ENCODE measurements at places on chromosomes 7 and 10.
A peak's percentile ranks its signal among the peaks of the same experiment; 100 is the strongest.

DNA sequence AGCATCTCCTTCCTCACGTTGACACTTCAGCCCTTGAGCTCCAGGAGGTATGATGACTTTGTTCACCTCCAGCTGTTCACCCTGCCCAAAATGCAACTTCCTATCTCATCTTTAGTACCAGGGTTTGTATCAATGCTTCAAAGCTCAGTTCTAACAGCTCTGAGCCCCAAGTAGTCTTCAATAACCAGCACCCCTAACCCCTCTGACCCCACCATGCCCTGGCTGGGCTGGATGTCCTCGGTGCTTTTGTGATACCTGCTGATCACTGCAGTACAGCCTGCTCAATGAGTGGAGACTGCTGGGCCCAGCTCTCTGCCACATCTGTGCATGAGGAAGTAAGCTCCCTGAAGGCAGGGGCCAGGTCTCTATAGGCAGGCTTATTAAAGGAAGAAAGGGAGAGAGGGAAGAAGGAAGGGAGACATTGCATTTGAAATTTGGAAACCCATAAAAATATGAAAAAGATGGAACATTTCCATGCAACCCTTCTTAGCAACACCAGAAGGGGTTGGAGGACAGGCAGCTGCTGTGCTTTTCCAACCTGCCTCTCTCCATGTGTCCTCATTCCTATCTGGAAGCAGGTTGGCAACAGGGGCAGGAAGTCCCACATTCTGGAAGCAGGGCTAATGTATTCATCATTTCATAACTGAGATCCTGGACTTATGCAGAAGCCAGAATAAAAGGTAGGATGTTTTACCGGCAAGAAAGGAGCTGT lies 756.1 kb downstream of the GRID1 start:
- no peak for DNase-seq

- peak; percentile 86 for DNase-seq
Measured at GRCh38 chr10:45418849-45419675, 45.0 kb downstream of the ALOX5 start.

GRCh38 chr7:44172352-44172751 lies 16.9 kb downstream of the GCK start:
- no peak for DNase-seq

DNA sequence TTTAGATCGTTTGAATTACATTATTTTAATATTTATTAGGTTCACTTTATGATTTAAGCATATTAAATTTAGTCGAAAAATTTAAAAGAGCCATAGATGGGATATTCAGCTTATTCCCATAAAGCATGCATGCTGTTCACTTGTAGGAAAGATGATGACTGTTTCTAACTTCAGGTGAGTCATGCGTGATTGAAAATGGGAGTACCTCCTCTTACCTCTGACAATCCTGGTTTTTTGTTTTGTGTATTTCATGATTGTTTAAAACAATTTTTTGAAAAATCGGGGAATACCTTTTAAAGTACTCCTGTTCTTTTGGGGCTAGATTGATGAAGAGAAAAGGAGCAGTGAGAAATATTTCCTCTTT lies 1.4 kb downstream of the TNKS2 start:
- no peak for DNase-seq

DNA sequence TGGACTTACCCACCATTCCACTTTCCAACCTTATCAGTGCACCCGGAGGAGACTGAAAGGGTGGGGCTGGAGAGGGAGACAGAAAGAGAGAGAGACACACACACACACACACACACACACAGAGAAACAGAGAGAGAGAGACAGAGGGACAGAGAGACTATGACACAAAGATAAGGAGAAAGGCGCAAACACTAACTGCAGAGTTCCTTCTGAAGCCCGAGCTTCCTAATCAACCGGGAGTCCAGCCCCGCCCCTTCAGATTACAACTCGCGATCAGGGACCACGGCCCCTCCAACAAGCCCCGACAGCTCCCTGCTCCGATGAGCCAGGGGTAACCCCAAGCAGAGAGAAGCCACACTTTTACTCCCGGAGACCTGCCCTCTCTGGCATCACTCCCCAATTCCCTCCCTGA lies 499 bp downstream of the GAL3ST4 start:
- no peak for DNase-seq

- no peak for DNase-seq
Measured at GRCh38 chr10:102661658-102662028, 17.4 kb downstream of the TRIM8 start.

DNA sequence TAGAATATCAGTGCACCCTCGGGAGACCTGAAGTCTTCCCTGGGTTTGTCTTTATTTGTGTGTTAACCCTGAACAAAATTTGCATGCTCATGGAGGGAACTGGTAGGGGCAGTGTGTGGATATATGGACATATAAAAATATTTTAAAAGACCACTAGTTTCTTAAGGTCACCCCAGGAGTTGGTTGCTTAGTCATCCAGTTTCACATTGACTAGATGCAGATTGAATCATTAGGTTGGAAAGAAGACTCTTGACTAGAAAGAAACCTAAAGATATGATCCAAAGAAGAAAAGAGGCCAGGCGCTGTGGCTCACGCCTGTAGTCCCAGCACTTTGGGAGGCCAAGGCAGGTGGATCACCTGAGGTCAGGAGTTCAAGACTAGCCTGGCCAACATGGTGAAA lies 137.1 kb downstream of the KAT6B start:
- DNase-seq, result no peak

All from iPS-NIHi11 (cell line).